Osteoblast (primary cell): ENCODE measurements at places on chromosomes 13 and 19.
A peak's percentile ranks its signal among the peaks of the same experiment; 100 is the strongest.

- H3K4me3 ChIP-seq, result peak within 1 kb of the TSS; percentile 88
- DNase-seq, result peak; percentile 88
- H3K4me1 ChIP-seq, result peaks cover 6% of the 10 kb centered on the region
- H3K27me3 ChIP-seq, result no peaks in the 10 kb centered on the region
- H3K36me3 ChIP-seq, result no peaks in the 10 kb centered on the region
These were observed at the start of gene DGKH for GRCh38 chr13:42048342-42048683. DGKH (plus strand) TSS chr13:42048648; CDS start chr13:42048774, 126 bp downstream.

- DNase-seq, result no peak
- H3K4me1 ChIP-seq, result peaks cover 19% of the 10 kb centered on the region
- no peak overlapping the region for H3K27ac ChIP-seq
- peak overlapping the region; percentile 74 for H3K4me3 ChIP-seq
- no peaks in the 10 kb centered on the region for H3K36me3 ChIP-seq
These were observed 805 bp downstream of the EVI5L start for GRCh38 chr19:7830823-7831222.

- no peak overlapping the region for H3K4me3 ChIP-seq
- no peaks in the 10 kb centered on the region for H3K4me1 ChIP-seq
- H3K27me3 ChIP-seq, result no peaks in the 10 kb centered on the region
- DNase-seq, result peak; percentile 8
- H3K27ac ChIP-seq, result no peak overlapping the region
- H3K36me3 ChIP-seq, result no peaks in the 10 kb centered on the region
These were observed 54.1 kb upstream of the SLITRK6 start for GRCh38 chr13:85853161-85853894.

- no peak for DNase-seq
- no peaks in the 10 kb centered on the region for H3K36me3 ChIP-seq
- H3K27ac ChIP-seq, result no peak overlapping the region
These were observed 58.9 kb downstream of the ERICH4 start for GRCh38 chr19:41501854-41502253.

DNA sequence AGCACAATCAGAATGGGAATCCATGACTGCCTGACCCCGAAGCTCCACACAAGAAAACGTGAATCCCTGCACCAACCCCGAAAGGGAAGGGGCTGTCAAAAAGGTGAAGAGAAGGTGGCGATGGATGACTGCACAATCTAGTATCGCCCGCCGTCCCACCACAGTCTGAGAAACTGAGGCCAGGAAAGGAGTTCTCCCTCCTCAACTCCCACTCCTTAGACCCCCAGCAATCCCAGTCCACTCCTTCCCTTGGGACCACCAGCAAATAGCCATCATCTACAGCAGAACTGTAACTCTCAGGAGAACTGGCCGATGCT is 451 bp downstream of the NOSIP start:
- no peaks in the 10 kb centered on the region for H3K27me3 ChIP-seq
- peak overlapping the region; percentile 75 for H3K27ac ChIP-seq
- peak; percentile 10 for DNase-seq

- no peak overlapping the region for H3K27ac ChIP-seq
- H3K27me3 ChIP-seq, result no peaks in the 10 kb centered on the region
- H3K4me3 ChIP-seq, result no peak overlapping the region
- H3K36me3 ChIP-seq, result no peaks in the 10 kb centered on the region
- no peak for DNase-seq
These were observed 42.4 kb downstream of the ZNF136 start for GRCh38 chr19:12205296-12205695.

DNA sequence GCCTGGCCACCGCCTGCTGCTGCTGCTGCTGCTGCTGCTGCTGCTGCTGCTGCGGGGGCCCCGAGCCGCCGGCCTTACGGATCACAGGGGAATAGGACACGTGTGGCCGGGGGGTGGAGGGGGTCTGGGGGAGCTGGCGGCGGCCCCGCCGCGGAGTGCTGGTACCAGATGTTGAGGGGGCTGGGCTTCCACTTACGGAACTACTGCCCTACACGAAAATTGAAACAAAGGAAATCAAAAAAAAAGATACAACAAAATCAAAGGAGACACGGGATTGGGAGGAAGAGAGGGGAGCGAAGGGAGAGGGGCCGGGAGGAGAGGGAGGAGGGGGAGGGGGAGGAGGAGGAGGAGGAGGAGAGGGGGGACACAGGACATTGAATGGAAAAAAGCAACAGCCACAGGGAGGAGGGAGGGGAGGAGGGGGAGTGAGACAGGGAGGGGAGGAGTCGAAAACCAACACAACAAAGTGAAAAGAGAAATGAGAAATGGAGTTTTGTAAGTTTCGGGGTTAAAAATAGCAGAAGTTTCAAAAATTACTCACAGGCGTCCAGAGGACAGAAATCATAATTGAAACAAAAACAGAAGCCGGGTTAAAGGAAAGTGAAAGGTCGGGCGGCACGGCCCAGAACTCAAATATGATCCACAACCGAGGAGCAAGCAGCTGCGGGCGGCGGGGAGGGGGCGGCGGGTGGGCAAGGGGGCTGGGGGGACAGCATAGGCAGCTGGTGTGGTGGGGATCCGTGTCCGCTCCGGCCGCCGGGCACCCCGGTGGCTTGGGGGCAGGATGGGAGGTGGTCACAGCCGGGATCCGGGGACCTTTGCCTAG is 57.8 kb downstream of the IER2 start:
- H3K27me3 ChIP-seq, result no peaks in the 10 kb centered on the region
- H3K36me3 ChIP-seq, result no peaks in the 10 kb centered on the region
- peak overlapping the region; percentile 65 for H3K4me3 ChIP-seq
- no peak overlapping the region for H3K27ac ChIP-seq
- no peaks in the 10 kb centered on the region for H3K4me1 ChIP-seq
